ENCODE measurements at places on chromosomes 13 and 19.
A peak's percentile ranks its signal among the peaks of the same experiment; 100 is the strongest.

DNA sequence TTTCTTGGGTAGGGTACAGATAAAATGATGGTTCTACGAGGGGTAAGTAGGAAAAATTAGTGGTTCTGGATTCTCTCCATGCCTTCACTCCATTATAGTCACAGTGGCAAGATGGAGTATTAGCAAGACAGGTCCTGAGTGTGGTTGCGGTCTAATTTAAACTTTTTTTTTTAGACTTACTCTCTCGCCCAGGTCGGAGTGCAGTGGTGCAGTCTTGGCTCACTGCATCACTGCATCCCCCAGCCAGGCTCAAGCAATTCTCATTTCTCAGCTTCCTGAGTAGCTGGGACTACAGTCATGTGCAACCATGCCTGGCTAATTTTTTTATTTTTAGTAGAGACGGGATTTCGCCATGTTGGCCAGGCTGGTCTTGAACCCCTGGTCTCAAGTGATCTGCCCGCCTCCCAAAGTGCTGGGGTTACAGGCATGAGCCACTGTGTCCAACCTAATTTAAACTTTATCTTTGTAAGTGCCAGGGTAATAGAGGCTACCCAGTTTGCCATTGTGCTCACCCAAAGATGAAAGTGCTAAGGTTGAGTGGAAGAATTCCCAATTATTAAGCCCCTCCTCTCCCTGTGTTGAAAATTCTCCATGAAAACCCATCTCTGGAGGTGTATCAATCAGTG is 135.6 kb downstream of the TM9SF2 start:
- DNase-seq = no peak

DNA sequence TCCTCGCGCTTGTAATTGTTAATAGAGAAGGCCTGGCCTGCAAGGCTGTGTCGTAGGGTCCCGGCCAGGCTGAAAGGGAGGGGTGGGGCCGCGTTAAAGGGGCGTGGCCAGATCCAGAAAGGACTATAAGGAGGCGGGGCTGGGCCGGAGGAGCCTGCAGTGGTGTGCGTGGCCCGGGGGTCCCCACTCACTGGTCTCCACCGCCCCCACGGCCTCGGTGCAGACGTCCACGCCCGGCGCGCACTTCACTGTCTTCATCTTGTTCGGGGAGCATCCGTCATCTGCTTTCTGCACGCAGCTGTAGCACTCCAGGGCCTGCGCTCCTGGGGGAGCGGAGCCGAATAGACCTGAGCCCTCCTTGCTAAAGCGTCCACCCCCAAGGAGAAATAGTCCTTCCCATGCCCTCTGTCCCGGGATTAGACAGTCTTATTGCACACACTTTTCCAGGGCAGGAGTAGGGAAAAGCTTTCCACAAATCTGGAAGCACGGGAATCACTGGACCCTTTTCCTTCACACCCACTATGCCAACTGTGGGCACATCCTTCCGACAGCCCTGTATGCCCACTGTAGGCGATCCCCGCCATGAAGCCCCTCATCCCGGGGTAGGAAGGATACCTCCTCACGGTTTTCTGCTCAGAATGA is 1.2 kb downstream of the LYPD3 start:
- DNase-seq = no peak

DNA sequence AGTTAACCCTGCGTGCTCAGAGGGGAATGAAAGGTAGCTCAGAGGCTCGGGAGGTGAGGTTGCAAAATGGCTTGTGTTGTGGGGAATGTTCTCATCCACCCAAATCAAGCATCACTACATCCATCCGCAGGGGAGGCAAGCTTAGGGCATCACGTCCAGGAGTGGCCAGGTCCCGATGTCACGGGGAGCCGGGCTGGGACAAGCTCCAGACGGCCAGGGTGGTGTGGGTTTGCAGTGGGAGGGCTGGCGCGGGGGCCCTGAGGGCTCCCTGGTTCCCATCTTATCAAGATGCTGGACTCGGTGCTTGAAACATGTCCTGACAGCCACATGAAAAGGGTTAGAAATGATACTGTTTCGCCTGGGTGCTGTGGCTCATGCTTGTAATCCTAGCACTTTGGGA is 25.8 kb downstream of the EPN1 start:
- no peak for DNase-seq

- DNase-seq = no peak
Observed at GRCh38 chr13:19089315-19089714, 92.3 kb downstream of the TUBA3C start.

- DNase-seq = no peak
Observed at GRCh38 chr19:38784224-38784623, 4.8 kb upstream of the LGALS7B start.

DNA sequence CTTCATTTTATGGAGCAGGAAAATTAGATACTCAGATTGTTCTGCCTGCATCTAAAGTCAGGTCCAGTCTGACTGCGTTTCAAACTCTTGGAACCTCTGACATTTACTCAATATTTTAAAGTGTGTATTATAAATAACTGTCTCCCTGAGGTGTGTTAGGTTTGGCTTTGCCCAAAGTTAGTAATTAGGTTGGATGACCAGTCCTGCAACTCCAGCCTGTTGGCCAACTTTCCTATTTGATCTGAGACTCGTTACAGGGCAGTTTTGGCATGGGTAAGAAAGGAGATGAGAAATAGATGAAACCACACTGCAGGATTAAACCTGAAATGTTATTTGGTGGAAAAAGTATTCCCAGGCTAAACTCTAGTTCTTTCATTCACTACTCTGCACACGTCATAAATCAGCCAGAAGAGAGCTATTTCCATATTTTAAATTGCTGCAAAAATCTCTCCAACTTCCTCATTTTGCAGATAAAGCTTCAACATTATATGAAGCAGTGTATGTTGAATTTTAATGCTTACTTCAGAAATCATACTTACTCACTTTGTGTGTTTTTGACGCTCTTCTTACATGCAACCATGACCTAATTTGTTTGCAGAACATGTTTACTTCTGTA is 357.1 kb downstream of the DCT start:
- no peak for DNase-seq

GRCh38 chr19:8490873-8491272 is 11.6 kb downstream of the PRAM1 start:
- DNase-seq = no peak

DNA sequence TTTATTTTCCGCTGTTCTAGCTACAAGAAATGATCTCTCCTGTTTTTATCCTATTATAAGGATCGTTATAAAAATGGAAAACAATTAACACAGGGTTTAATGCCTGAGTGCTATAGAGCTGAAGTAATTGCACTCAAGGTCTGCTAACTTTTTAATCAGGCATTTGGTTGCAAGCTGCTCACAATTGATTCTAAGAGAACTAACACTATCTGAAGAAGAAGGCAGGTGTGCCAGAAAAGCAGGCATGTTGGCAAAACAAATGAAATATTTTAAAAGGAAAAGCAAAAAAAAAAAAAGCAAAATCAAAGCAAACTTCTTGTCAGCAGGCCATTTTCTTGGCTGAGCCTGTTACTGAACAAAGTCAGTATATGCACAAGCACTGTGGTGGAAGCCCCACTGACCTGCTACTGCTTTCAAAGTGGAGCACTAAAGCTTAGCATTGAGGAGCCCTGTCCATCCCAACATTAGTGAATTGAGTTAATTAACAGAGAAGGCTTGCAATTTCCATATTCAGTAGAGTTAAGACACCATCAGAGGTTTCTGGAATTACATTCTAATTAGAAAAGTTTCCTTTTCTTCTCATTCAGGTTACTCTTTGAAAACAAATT is 574.2 kb downstream of the PCDH9 start:
- no peak for DNase-seq

DNA sequence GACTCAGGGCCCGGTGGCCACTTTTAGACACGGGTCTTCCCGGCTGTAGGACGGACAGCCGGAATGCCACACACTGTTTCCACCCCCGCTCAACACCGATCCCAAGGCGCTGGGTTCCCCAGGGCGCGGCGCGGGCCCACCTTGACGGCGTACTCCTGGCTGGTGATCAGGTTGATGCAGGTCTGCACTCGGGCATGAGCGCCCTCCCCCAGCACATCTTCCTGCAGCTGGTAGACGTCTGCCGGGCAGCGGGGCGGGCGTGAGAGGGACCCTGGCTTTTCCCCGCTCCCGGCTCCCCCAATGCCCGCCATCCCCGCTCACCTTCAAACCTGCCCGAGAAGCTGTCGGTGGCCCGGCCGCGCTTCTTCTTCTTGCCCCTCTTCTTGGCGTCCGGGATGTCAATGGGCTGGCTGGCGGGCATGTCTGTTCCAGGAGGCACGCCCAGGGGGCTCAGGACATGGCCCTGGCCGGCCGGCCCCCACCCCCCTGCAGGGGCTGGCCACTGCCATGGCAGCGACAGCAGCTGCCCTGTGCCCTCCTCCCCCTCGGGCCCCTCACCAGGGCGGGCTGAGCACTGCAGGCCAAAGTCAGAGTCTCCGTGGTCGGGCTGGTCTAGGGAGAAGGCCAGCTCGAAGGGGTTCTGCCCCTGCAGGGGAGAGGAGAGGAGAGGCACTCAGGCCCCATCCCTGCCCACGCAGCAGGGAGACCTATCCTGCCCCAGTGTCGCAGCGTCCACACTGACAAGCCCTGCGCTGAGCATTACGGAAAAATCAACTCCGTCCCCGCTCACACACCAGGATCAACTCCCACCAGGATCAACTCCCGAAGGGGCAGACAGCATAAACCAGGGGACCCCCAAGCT is 4.8 kb downstream of the MKNK2 start:
- DNase-seq = no peak

DNA sequence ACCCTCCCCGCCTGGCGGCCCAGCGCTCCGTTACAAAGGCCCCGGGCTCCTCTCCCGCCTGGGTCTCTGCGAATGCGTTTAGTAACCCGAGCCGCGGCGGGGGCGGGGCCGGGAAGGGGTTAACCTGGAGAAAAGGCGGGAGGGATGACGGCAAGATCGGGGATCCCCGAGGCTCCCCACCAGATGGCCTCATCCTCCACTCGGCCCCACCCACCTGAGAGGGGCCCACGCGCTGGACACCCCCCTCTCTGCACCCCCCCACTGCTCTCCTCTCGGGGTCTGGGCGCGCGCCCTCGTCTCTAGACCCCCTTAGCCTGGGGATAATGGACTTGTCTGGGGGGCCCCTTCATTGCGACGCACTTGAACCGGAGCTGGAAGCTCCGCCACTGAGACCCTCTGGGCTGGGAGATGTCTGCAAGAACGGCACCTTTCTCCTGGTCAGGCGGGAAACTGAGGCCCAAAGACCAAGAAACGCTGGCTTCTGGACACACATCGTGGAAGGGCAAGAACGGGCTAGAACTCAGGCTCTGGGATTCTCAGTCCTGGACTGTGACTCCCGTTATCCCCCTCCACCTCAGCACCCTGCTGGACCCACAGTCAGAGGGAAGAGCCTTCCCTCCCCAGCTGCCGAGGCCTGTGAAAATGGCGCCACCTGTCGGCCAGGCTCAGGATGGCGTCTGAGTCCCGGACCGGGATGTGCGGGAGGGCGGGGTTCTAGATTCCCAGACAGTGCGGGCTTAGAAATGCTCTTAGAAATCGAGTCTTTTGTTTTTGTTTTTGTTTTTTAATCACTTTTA is 2.9 kb upstream of the LTBP4 start:
- DNase-seq = peak; percentile 72

- DNase-seq = no peak
Observed at GRCh38 chr19:7888145-7888825, at the start of gene LRRC8E. Gene LRRC8E, plus strand, starts transcription at chr19:7888510. Its CDS starts 7,094 bp downstream, at chr19:7895604.

DNA sequence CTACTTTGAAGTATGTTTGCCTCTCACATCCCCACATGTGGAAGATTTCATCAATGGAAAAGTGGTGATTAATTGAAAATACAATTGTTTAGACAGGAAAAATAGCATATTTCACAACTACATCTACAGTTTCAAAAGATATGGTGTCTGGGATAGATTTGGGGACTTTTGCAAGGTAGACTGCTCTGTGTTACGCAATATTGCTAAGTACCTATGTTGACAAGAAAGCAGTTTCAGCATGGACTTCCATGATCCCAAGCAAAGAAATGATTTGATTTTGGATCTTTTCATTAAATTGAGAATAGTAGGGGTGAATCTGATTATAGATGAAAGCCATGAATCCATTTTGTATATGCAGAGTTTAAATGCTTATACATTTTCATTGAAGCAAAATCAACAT is 10.5 kb downstream of the ZNF160 start:
- DNase-seq = no peak

DNA sequence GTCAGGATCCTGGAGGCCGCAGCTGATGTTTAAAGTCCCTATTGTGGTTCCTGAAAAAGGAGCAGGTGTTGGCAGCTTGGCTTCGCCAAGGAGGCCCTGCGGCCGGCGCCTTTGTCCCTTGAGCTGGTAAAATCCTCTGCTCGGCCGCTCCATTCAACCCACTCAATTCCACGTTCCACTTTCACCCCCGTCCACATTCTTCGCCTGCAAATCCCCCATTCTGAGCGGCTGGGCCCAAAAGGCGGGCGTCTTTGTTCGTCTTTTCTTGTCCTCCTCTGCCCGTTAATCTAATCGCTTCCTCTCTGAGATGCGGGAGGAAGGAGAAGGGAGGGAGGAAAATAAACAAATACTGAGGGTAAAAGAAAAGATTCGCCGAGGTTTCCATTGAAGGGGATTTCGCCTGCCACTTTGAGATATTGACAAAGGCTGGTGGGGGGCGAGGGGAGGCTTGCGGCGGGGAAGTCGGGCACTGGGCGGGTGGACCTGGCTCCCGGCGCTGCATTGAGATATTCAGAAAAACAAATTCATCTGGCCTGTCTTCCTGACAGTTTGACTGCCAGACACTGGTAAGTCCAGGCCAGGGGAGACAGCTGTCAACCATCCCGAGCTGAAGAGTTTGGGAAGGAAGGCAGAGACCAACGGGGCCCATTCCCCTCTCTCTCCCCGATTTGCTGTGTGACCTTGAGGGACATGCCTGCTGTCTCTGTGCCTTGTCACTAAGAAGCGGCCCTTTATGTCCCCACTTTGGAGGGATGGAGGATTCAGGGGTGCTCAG is 37.6 kb downstream of the ZNRF4 start:
- DNase-seq = no peak

GRCh38 chr13:75216038-75216437 is 265.9 kb downstream of the TBC1D4 start:
- DNase-seq = no peak

- DNase-seq = no peak
Observed at GRCh38 chr19:37920591-37921450, 13.8 kb downstream of the SIPA1L3 start.

- no peak for DNase-seq
Observed at GRCh38 chr13:39167018-39167417, 128.8 kb downstream of the NHLRC3 start.

GRCh38 chr19:3656073-3656746 is 29.6 kb upstream of the CACTIN start:
- DNase-seq = no peak

GRCh38 chr13:49093376-49093775 is 117.7 kb downstream of the FNDC3A start:
- DNase-seq = no peak

DNA sequence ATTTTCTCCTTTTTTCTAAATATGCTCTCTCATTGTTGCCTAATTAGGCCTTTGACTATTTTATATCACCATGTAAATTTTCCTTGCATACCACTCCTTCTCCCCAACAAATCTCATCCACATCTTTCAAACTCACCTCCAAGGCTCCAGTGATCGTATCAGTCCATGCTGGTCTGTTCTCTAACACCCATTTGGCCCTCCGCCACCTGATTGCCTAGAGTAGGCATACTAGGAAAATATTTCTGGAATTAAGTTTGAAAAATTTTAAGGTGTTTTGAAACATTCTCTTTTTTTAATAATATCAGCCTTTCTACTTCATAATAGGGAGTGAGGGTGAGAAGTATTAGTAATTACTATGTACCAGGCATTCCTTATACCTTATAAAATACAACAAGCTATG is 473.9 kb downstream of the FGF9 start:
- DNase-seq = no peak

- no peak for DNase-seq
Observed at GRCh38 chr19:5192568-5192967, 148.0 kb downstream of the PTPRS start.

GRCh38 chr13:95067303-95067702 is 233.9 kb downstream of the ABCC4 start:
- DNase-seq = no peak
